ENCODE measurements at places on chromosomes 2 and 18.

DNA sequence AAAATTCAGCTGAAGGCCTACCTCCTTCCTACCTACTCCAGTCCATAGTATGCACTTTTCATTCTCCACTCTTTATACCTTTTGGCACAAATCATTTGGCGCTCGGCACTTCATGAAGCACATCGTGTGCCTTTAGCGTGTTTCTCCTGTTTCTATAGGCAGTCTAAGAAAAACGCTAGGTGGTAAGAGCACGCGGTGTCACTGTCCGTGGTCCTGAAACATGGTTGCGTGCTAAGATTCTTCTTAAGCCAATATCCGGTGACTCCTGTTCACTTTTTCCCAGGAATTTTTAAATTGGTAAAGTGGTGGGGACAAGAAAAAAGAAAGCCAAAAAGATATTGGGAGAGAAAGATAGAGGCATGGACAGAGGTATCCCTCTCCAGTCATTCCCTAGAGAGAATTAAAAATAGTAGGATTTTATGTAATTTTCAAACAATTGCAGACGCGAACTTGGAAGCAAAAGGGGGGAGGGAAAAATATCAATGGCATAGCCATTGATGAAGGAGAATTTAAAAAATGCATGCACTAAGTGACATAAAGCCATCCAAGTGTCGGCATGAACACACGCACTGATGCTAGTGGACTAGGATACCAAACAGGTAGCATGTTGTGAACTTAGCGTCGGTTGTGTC is 1.4 kb upstream of the CTNNA2 start:
- no peak for DNase-seq

DNA sequence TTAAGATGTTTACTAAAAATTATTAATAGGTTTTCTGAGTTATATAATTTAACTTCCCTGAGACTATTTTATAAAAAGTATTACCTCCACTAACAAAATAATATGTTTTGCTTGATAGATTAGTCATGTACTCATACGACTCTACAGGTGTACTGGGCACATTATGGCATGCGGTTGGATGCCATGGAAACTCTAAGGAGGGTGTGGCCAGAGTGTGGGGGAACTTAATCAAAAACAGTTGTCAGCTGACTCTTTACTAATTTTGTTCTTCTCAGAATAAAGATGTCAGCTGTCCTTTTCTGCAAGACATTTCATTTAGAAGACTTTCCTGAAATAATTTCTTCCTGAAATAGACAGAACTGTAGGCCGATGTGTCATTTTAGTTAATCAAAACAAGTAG is 228.3 kb upstream of the SIX3 start:
- no peak for DNase-seq

- no peak for DNase-seq
Measured at GRCh38 chr2:129868151-129868550, 111.3 kb upstream of the RAB6C start.

DNA sequence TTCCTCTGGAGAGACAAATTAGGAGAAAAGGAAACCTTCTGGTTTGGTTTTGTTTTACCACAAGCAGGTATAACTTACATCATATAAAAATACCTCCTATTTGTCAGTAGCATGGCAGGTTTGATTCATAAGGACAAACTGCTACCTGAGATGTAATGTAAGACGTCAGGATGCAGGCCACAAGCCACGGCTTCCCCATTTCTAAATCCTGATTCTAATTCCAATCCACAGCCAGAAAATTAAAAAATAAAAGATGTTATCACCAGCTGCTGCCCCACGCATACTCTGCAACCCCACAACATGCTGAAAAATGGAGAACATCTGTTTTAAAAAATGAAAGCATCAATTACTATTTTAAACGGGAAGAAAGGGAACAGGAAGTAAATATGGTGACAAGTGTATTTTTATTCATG is 197.6 kb downstream of the BCL11A start:
- no peak for DNase-seq

DNA sequence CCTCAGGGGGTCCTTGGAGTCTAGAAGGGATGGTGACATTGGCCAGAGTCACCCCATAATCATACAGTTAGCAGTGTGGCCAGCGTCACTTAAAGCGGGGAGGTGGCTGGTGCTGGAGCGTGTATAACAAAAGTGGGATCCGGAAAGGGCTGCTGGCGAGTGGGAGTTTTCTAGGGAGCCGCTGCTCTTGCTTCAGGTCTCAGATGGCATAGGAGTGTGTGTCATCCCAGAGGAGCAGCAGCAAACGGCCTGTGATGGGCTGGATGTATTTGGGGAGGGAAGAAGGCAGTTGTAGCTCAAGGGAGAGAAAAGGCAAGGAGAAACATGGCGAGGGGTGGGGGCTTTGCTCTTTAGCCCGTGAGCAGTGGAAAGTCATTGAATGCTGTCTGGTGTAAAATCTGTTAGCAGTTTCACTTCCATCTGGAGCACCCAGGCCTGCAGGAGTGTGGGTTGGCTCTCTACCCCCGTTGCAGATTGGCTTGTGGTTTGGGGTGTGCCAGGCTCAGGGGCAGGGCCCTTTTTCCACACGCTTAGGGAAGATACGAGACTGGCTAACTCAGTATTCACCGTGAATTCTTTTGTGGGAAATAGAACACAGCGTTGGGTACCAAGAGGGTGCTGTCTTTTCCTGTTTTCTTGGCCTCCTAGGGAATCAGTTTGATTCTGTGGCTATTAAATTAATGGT is 120.5 kb downstream of the AGAP1 start:
- no peak for DNase-seq
